Upper lobe of right lung (tissue), 1 donor: ENCODE measurements at places on chromosomes 4 and X. TPM values are rescaled to one million over a fixed set of nuclear protein-coding genes. Genes with fewer than 3 reads are reported as not detected.

DNA sequence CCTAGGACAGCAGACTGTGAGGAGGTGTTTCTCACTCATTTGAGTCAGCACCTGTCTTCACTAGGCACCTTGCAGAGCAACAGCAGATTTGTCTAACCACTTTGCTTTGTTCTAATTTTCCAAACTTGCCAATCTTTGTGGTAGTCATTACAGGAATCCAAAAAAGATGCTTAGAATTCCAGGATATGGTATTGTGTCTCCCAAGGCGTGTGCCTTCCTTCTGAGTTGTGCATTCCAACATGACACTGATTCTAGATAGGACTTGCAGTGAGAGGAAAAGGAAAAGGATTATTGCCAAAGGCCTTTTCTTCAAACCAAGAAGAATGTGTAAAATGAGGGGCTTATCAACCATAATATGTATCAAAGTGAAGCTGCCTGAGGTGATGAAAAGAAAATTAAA lies 126.2 kb downstream of the MAPK10 start:
- H3K4me3 ChIP-seq = no peak overlapping the region
- no peaks in the 10 kb centered on the region for H3K36me3 ChIP-seq
- no peaks in the 10 kb centered on the region for H3K4me1 ChIP-seq
- no peaks in the 10 kb centered on the region for H3K27me3 ChIP-seq

DNA sequence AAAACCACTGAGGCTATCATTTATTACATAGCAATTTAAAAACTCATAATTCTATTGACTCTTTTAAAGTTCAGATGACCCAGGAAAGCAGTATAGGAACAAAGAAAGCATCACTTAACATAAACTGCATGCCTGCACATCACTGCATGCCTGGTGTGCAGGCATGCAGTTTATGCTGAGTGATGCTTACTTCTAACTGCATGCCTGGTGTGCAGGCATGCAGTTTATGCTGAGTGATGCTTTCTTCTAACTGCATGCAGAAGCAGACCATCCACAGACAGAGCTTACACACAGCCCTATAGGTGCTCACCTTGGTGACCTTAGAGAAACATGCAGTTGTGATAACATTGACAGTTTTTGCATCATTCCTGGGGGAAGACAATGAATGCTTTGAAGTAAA lies 17.0 kb downstream of the SDAD1 start:
- peaks cover 99% of the 10 kb centered on the region for H3K36me3 ChIP-seq
- no peak overlapping the region for H3K4me3 ChIP-seq
- no peak for DNase-seq
- no peak overlapping the region for H3K27ac ChIP-seq

Gene EGFL6
- total RNA-seq = 10.1 TPM

Gene LGI2
- total RNA-seq = 0.84 TPM
